ENCODE measurements at places on chromosomes 2 and 18.

- no peak for DNase-seq
These were observed 191.6 kb downstream of the TWIST2 start for GRCh38 chr2:239039479-239039861.

GRCh38 chr2:202035089-202035940, 1.7 kb downstream of the FZD7 start:
- peak; percentile 15 for DNase-seq

GRCh38 chr2:137232076-137232475, 466.7 kb downstream of the THSD7B start:
- no peak for DNase-seq

DNA sequence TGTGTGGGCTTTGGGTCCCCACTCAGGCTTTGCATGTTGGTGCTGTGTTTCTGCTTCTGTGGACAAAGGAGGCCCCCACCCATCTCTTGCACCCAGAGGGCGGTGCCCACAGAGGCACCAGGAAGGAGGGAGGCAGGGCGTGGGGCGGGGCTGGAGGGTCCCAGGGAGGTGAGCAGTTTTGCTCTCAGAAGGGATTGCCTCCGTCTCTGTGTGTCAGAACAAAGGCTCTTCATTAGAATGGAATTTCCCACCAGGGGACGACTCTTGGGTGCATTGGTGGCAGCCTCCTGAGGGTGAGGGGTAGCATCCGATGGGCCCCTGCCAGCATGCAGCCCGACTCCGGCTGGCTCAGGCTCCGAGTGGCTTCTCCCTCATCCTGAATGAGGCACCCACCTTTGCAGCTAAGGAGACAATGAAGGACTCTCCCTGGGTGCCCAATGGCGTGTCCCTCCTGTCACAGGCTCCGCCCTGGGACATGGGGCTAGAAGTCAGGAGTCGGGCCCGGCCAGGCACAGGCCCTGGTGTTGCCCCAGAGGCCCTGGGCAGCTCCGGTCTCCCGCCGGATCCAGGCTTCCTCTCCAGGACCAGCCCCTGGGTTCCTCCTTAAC, 7.0 kb upstream of the ERFE start:
- DNase-seq: no peak

GRCh38 chr2:151182899-151183809, 78.5 kb downstream of the RBM43 start:
- DNase-seq: no peak

DNA sequence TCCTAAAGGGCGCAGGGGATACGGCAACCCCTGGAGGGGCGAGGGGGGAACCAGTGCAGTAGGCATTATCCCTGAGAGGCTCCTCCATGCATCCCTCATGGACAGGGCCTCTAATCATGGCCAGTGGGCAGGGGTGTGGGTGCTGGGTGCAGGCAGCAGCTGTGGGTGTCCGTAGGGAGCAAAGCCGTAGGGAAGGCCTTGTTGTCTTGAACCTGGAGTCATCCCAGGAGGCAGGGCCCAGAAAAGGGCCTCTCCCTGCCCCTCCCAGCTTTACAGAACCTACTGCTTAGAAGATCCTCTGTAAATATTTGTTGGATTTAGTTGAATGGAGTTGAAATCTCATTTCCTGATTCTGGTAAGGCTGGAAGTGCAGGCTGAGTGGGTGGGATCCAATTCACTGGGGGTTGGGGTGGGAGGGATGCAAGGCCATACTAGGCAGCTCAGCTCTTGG, 207.0 kb upstream of the HAAO start:
- no peak for DNase-seq

- DNase-seq: no peak
These were observed 91.0 kb downstream of the TMEM185B start for GRCh38 chr2:120132190-120132589.

DNA sequence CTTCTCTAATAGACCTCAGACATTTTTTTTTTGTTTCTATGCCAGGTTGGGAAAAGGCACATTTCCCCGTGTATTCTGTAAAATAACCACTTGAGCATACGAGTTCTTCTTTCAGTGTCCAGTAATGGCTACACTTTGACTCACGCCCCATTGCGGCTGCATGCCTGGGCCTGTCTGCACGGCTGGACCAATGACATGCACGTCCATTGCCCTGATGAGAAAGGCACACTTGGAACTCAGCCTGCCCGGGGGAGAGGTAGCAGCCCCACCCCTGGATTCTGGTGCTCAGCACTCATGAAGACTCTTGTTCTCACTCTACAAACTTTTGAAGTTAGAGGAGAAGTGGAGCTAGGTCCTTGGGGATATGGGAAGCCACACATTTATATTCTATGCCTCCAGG, 5.8 kb downstream of the PCARE start:
- DNase-seq: no peak

GRCh38 chr2:10934979-10935350, 23.2 kb downstream of the KCNF1 start:
- no peak for DNase-seq

DNA sequence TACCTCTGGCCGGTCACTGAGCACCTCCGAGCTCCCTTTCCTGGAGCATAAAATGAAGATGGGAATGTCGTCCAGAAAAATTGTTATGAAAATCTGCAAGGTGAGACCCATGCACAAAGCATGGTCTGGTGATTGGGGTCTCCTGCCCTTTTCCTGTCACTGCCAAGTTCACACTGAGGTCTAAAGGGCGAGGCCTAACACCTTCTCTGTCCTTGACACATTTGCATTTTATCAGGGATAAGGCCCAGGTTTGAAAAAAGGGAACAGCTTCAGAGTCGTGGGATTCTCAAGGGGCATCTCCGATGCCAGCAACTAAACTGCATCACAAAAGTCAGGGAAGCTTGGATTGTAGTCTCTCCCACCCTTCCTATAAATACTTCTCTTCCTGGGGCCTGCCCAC, 24.7 kb downstream of the GNAL start:
- DNase-seq: no peak

DNA sequence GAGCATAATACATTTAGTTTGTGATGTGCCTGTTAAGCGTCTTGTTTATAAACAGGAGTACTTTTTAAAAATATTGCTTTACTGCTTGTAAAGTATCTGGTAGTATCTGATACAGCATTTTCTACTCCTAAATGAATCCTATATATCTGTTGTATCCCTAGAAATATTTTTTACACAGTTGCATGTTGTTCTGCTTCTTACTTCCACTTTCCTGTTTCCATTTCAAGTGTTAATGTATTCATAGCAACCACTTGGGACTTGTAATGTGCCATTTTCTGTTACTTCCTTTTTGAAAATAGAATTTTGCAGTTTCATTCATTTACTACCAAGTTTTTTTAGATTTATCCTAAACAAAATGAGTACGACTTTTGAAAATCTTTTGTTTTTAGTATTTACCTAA, 24.9 kb downstream of the CCNT2 start:
- DNase-seq: no peak

- DNase-seq: no peak
These were observed 6.0 kb upstream of the ALPP start for GRCh38 chr2:232372231-232373208.

DNA sequence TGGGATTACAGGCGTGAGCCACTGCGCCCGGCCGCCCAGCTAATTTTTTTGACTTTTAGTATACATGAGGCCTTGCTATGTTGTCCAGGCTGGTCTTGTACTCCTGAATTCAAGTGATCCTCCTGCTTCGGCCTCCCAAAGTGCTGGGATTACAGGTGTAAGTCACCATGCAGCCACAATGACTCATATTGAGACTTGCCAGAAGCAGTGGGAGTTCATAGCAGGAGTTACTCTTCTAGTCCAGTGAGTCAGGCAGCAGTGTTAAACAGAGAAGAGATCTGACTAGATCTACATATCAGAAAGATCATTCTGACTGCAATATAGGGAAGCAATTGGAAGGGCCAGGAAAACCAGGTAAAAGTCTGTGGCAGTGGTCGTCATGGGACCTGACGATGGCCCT, 1.5 kb upstream of the FLACC1 start:
- DNase-seq: no peak
